ENCODE measurements at places on chromosomes 5 and 9.

DNA sequence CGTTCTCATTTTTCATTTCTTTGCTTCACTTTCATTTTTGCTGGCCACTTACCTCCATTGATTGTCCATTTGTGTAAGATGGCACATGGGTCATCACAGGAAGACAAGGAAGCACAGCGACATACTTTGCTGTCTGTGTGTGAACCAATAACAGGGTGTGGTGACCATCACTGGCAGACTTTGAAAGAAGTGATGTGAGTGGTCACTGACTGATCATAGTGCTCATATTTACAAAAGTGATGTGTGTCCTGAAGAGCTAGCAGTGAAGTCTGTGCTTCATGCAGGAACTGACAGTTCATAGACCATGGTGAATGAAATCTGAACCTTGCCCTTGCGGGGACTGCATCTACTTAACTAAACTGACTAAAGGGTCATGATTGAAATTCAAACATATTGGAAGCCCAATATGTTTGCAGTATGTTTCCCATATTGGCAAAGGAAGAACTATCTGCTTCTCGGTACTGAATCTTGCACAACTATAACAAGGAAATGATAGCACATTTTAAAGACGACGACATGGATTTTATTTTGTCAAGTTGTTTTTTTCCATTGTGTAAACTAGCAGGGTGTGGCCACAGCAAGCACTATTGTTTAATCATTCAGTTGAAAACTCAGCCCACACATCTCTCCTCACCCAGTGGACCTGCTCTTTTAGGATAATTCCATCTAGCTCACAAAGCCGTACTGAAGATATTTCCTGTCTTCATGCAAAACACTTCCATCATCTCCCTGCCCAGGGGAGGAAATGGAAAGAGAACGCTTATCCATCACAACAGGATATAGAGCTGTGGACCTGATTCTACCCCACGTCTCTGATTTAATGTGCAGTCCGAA, 232.0 kb upstream of the ANKRD55 start:
- H3K4me1 ChIP-seq = peaks cover 8% of the 10 kb centered on the region
- no peaks in the 10 kb centered on the region for H3K27me3 ChIP-seq
- H3K4me3 ChIP-seq = no peak overlapping the region
- peak; percentile 62 for DNase-seq

DNA sequence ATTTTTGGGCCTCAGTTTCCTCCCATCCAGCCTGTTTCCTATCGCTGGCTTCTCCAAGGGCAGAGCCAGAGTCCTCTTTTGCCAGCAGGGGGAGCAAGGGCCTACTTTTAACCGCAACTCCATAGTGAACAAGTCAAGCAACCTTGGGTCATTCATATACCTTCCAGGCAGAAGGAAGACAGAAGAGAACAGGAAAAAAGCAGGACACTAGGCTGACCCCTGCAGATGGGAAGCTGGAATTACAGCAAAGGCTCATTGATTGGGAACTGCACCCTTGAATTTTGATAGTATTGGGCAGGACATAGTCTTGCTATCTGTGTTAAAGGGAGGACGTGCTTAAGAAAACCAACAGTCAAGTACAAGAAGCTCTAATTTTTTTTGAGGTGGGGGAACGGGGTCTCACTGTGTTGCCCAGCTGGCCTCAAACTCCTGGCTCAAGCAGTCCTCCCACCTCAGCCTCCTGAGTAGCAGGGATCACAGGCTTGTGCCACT, 30.1 kb downstream of the QRFP start:
- no peak overlapping the region for H3K4me3 ChIP-seq
- H3K27me3 ChIP-seq = no peaks in the 10 kb centered on the region
- no peak overlapping the region for H3K27ac ChIP-seq

- no peaks in the 10 kb centered on the region for H3K36me3 ChIP-seq
- no peak for DNase-seq
- H3K4me1 ChIP-seq = no peaks in the 10 kb centered on the region
- H3K27me3 ChIP-seq = no peaks in the 10 kb centered on the region
- H3K4me3 ChIP-seq = no peak overlapping the region
- H3K27ac ChIP-seq = no peak overlapping the region
Measured at GRCh38 chr5:89662499-89662898, 747.1 kb downstream of the CETN3 start.

GRCh38 chr5:121164632-121165031, 687.0 kb upstream of the FTMT start:
- no peak overlapping the region for H3K4me3 ChIP-seq
- no peaks in the 10 kb centered on the region for H3K4me1 ChIP-seq
- no peaks in the 10 kb centered on the region for H3K36me3 ChIP-seq
- no peak overlapping the region for H3K27ac ChIP-seq
- H3K27me3 ChIP-seq = no peaks in the 10 kb centered on the region

GRCh38 chr5:4513381-4513780, 626.7 kb upstream of the ADAMTS16 start:
- DNase-seq = no peak
- H3K27ac ChIP-seq = no peak overlapping the region
- no peaks in the 10 kb centered on the region for H3K36me3 ChIP-seq
- no peak overlapping the region for H3K4me3 ChIP-seq
- H3K4me1 ChIP-seq = no peaks in the 10 kb centered on the region
- no peaks in the 10 kb centered on the region for H3K27me3 ChIP-seq

DNA sequence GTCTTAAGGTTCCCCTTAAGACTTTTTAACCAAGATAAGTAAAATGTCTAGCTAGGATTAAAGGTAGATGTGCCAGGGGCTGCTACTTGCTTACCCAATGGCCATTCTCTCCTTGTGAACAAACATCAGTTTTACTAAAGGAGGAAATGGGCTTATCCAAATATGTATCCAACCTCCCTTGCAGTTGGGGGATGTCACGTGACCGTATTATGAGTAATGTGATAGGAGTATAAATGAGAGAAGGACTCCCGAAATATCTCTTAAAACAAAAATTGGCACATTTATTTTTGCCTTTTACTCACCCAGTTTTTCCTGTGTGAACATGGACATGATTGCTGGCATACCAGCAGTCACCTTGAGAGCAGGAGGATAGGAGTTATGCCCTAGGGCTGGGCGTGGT, 247.9 kb downstream of the NFIB start:
- no peaks in the 10 kb centered on the region for H3K36me3 ChIP-seq
- peaks cover 8% of the 10 kb centered on the region for H3K4me1 ChIP-seq
- no peak for DNase-seq
- H3K4me3 ChIP-seq = no peak overlapping the region
- no peaks in the 10 kb centered on the region for H3K27me3 ChIP-seq
- H3K27ac ChIP-seq = no peak overlapping the region

DNA sequence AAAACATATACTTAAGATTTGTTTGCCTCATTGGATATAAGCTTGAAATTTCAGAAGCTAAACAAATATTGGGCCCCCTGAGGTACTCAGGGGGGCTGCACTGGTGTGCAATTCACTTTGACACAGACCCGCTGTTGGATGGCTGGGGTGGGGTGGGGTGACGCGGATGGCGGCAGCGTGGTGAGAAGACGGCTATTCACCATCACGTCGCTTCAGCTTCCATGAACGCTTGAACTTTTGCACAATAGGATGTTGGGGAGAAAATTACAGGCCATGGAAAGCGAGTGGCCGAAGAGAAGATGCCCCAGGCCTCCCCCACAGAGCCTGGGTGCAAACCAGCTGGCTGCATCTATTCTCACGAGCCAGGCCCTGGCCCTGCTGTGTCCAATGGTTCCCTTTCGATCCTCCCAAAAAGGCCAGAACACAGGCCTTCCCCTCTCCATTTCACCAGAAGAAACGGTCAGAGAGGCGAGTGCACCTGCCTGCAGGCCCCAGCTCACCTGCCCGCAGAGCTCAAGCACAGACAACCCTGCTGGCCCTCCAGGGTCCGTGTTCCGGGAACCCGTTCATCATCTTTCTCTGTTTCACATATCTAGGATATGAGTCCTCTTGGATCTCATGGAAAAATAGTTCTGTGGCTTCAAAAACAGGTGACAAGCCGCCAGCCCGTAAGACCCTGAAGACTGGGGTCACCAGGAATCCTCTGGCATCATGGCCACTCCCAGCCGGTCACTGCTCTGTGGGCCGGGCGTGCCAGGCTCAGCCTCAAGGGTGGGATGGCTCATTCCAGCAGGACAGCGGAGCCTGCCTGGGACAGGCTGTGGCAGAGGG, 46.8 kb upstream of the SARDH start:
- H3K4me1 ChIP-seq = no peaks in the 10 kb centered on the region
- DNase-seq = no peak
- H3K36me3 ChIP-seq = no peaks in the 10 kb centered on the region
- no peak overlapping the region for H3K27ac ChIP-seq
- H3K4me3 ChIP-seq = no peak overlapping the region
- H3K27me3 ChIP-seq = no peaks in the 10 kb centered on the region

GRCh38 chr5:76582230-76583162, 40.7 kb downstream of the F2RL2 start:
- no peak overlapping the region for H3K27ac ChIP-seq
- peaks cover 2% of the 10 kb centered on the region for H3K4me1 ChIP-seq
- no peak overlapping the region for H3K4me3 ChIP-seq
- H3K27me3 ChIP-seq = no peaks in the 10 kb centered on the region

DNA sequence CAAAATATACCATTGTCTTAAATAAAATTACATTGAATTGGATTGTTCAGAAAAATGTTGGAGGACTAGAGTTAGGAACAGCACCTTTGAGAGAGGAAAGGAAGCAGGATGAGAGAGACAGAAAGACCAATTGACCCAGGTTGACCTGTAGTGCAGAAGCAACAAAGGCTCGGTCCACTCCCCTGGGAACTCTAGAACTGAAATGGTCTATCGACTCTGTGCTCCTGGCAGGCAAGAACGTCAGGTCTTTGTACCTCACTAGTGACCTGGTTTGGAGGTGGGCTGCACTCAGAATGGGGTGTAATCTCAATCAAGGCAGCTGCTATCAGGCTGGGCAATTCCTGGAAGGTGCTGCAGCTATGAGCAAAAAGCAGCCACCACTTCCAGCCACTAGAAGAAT, 110.8 kb downstream of the FAM174A start:
- H3K4me1 ChIP-seq = no peaks in the 10 kb centered on the region
- DNase-seq = no peak
- no peak overlapping the region for H3K4me3 ChIP-seq
- H3K27ac ChIP-seq = no peak overlapping the region
- H3K36me3 ChIP-seq = no peaks in the 10 kb centered on the region
- H3K27me3 ChIP-seq = no peaks in the 10 kb centered on the region

- no peak overlapping the region for H3K27ac ChIP-seq
- DNase-seq = no peak
- no peaks in the 10 kb centered on the region for H3K27me3 ChIP-seq
- H3K4me1 ChIP-seq = no peaks in the 10 kb centered on the region
- H3K4me3 ChIP-seq = no peak overlapping the region
Measured at GRCh38 chr5:149537374-149537975, 13.8 kb downstream of the CSNK1A1 start.

DNA sequence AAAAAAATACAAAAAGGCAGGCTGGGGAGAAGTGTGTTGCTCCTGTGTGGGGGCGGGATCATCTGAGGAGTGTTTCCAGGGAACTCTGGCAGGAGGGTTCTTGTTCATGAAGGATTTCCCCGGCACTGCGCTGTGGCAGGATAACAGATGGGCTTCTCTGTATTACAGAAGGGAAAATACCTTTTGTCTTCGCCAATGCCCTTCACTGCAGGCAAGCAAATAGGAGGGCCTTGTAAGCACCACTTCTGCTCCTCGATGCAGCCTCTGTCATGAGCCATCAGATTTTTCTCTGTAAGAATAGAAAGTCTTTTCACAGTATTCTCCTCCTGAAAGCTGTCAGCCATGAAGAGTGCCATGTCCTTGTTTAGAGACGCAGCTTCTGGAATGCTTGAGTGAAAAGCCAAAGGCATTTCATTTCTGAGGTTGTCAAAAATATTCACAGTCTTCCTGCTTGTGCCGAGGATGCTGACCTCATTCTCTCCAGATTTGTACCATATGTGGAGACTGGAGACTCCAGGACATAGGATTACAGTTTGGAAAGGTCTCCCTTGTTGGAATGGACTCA, 294.0 kb downstream of the YTHDC2 start:
- no peak overlapping the region for H3K27ac ChIP-seq
- peaks cover 6% of the 10 kb centered on the region for H3K4me1 ChIP-seq
- no peak overlapping the region for H3K4me3 ChIP-seq

DNA sequence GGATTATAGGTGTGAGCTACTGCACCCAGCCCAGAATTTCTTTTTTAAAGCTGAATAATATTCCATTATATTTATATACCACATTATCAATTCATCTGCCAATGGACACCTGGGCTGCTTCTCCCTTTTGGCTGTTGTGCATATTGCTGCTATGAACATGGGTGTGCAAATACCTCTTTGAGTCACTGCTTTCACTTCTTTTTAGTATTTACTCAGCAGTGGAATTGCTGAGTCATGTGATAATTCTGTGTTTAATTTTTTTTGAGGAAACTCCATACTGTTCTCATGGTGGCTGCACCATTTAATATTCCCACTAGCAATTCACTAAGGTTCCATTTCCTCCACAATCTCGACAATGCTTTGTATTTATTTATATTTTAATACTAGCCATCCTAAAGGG, 36.1 kb upstream of the KIF4B start:
- H3K4me1 ChIP-seq = no peaks in the 10 kb centered on the region
- no peaks in the 10 kb centered on the region for H3K27me3 ChIP-seq
- DNase-seq = no peak
- no peaks in the 10 kb centered on the region for H3K36me3 ChIP-seq

DNA sequence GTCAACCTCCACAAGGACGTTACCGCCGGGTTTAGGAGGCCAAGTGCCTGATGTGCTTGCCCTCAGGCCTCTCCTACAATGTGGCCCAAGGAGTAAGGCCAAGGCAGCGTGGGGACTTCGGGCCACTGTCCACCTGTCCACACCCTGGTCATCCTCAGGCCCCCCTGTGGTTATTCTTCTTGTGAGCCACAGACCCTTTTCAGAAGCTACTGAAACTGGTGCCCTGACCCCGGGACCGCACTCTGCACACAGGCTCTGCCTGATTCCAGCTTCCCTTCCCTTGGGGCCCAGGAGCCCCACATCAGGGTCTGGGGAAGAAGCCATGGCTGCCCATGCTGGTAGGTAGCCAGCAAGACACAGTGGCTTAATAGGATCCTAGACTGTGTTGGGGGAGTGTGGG, 128.8 kb downstream of the OLFM1 start:
- no peaks in the 10 kb centered on the region for H3K36me3 ChIP-seq
- no peak overlapping the region for H3K27ac ChIP-seq
- no peak overlapping the region for H3K4me3 ChIP-seq
- H3K27me3 ChIP-seq = no peaks in the 10 kb centered on the region
- peaks cover 7% of the 10 kb centered on the region for H3K4me1 ChIP-seq
- DNase-seq = no peak

All from lung (tissue), 17 donors.